ENCODE measurements at places on chromosomes 4 and X.

DNA sequence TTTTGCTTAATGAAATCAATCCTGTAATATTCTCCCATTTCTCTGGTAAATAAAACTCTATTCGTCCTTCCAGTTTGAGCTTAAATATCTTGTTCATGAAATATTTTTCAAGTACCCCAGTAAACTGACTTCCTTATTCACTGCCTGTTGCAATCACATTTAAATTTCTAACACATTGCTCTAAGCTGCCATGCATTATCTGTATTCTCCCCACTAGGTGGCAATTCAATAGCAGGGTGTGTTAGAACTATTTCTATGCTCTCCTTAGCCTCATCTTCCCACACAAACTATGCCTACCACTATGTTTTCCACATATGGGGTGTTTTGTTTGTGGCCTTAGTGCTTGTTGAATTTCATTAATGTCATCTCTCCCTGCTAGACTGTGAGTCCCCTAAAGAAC, 377.1 kb upstream of the HS3ST1 start:
- no peak for DNase-seq

- no peak for DNase-seq
Observed at GRCh38 chr4:177921715-177922114, 479.5 kb upstream of the AGA start.

- DNase-seq = no peak
Observed at GRCh38 chr4:150078579-150079080, 385 bp downstream of the DCLK2 start.

GRCh38 chrX:28586981-28587551, at the start of gene IL1RAPL1:
IL1RAPL1 (plus strand) TSS chrX:28587446.
- DNase-seq = no peak

GRCh38 chr4:9898596-9899305, 117.3 kb downstream of the DRD5 start:
- no peak for DNase-seq

- DNase-seq = no peak
Observed at GRCh38 chrX:110089656-110090403, 86.9 kb downstream of the TMEM164 start.

- DNase-seq = no peak
Observed at GRCh38 chr4:125447551-125448290, 133.0 kb downstream of the FAT4 start.

DNA sequence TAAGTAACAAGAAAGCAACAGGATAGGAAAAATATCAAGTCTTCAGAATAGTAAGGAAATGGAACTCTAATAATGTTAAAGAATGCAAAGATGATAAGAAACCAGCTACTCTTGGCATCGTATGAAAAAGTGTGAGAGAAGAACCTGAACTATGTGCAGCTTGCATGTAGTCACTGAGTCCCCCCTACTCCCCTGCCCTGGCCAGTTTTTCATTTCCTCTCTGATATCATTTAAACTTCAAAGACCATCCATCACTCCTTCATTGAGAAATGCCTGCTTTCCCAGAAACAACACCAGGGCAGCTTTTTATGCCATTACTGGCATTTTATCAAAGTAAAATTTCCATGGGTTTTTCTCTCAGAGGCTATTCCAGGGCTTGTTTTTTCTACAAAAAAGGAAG, 28.1 kb downstream of the INPP4B start:
- no peak for DNase-seq

- no peak for DNase-seq
Observed at GRCh38 chr4:137748616-137749015, 216.3 kb upstream of the PCDH18 start.

DNA sequence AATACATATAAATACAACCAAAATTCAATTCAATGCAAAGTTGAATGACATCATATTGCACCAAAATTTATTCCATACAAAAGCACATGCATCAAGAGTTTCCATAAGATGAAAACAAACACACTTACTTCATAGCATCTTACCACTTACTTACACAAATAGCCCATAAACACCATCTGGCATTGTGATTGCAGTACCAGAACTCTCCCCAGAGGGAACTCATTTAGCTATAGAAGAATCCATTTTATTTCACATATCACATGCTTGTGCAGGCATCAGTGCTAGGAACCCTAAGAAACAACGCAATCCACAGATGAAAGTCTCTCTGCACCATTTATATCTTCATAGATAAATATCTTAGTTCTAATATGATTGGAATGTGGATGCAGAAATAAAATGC, 77.9 kb downstream of the SLC7A11 start:
- DNase-seq = no peak

DNA sequence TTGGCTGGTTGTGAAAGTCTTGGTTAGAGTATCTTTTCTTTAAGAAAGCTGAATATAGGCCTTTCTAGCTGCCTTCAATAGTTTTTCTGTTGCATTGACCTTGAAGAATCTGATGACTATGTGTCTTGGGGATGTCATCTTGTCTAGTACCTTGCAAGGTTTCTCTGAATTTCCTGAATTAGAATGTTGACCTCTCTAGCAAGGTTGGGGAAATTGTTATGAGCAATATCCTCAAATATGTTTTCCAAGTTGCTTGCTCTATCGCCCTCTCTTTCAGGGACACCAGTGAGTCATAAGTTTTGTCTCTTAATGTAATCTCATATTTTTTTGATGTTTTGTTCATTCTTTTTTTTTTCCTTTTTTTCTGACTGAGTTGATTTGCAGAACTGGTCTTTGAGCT, 194.7 kb downstream of the RAB28 start:
- no peak for DNase-seq

DNA sequence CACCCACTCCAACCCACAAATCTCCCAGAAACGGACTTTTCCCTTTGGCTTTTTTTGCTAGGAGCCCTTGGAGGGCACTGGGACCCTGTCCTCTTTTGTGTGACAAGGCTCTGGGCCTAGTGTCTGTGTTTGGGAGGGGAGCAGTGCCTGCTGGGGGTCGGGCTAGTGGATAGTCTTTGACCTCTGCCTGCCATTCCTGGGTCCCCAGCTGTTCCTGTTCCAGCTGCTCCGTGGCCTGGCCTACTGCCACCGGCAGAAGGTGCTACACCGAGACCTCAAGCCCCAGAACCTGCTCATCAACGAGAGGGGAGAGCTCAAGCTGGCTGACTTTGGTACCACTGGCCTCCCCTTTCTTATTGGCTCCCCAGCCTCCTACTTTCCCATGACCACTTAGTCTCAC, 6.7 kb upstream of the USP11 start:
- no peak for DNase-seq

- no peak for DNase-seq
Observed at GRCh38 chr4:78057135-78057599, at the start of gene FRAS1. FRAS1 (plus strand) TSS chr4:78057323; CDS start chr4:78058010, 687 bp downstream.

GRCh38 chrX:105006103-105006502, 214.4 kb downstream of the TEX13A start:
- no peak for DNase-seq

- no peak for DNase-seq
Observed at GRCh38 chr4:141352909-141353525, 132.3 kb downstream of the ZNF330 start.

GRCh38 chrX:110657073-110657472, 138.5 kb downstream of the CHRDL1 start:
- no peak for DNase-seq

DNA sequence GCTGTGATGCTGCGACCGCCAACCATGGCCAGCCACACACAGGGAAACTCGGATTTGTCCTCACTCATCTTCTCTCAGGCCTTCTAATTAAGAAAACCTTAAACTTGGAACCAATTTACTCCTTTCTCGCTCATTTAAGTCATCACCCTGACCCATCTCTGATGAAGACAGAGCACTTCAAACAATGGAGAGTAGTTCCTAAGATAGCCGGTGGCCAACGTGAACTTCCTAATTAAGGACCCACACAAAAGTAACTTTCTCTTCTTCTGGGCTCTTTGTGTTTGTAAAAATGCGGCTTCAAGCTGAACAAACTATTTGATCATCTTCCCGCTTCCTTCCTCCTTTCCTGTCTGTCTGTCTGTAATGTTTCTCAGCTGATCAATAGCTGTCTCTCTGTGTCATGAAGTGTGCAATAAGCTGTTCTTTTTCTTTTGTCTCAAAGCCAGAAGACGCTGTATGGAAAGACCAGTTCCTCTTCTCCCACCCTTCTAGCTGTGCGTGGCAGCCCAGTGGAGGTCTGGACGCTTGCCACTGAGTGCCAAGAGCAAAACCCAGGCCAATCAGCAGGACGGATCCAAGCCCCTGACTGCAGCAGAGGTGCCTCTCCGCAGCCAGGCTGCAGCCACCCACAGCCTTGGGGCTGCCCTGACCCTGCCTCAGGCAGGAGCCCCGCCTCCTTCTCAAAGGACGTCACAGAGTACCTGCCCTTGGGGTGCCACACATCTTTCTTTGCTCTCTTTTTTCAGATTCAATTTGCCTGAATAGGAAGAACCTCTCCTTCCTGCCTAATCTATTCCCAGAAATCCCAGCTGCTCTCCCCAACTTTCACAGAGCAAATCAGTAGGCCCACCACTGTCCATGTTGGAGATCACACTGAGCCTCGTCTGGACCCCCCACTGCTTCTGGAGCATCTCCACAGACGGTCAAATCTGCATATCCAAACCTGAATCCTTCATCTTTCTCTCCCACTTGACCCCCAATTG, 59.3 kb downstream of the MAML3 start:
- DNase-seq = peak; percentile 59

DNA sequence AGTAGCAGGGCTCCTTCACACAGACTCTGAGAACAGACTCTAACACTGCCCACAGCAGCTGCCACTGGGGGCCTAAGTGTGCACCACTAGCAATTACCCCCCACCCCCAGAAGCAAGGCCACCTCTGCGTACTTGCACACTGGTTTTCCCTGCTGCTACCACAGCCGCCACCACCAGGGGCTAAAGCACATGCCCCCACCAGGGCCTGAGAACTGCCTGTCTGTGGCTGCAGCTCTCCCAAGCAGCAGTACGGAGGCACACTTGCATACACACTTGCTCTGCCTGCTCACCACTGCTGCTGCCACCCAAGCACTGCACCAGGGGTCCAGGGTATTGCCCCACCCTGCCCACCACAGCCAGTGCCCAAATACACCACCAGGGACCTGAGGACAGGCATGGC, 59.6 kb downstream of the SCML2 start:
- no peak for DNase-seq

DNA sequence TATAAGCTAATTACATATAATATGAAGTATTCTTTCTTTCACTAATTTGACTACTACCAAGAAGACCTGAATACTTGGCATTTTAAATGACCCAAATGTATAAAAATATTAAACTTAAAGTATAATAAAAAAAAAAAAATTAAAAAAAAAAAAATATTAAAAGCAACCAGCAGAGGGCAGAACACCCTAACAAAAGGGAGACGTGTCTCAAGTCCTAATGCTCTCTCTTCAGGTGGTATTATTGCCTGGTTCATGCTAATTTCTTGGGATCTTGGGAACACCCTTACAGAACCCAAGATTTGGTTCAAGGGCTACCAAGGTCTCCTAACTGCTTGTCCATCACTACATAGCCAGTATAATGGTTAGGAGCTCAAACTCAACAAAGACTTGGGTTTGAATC, 754.8 kb downstream of the RAB28 start:
- no peak for DNase-seq

DNA sequence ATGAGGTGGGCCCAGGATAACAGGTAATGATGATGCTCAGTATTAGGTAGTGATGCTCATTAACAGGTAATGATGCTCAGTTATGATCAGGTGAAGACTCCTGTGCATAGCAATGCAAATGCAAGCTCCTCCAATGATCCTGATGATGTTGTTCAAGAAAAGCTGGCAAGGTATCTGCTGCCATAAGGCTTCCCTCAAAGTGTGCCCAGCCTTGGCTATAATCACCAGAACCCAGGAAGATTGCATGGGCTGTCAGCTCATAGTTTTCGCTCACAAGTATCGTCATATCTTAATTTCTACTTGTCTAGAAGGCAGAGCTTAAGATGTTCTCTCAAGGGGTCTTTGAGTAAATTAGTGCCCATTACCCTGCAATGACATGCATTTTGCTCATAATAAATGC, 366.2 kb upstream of the CLNK start:
- DNase-seq = no peak

GRCh38 chr4:138957302-138957701, 58.3 kb upstream of the NOCT start:
- DNase-seq = no peak

DNA sequence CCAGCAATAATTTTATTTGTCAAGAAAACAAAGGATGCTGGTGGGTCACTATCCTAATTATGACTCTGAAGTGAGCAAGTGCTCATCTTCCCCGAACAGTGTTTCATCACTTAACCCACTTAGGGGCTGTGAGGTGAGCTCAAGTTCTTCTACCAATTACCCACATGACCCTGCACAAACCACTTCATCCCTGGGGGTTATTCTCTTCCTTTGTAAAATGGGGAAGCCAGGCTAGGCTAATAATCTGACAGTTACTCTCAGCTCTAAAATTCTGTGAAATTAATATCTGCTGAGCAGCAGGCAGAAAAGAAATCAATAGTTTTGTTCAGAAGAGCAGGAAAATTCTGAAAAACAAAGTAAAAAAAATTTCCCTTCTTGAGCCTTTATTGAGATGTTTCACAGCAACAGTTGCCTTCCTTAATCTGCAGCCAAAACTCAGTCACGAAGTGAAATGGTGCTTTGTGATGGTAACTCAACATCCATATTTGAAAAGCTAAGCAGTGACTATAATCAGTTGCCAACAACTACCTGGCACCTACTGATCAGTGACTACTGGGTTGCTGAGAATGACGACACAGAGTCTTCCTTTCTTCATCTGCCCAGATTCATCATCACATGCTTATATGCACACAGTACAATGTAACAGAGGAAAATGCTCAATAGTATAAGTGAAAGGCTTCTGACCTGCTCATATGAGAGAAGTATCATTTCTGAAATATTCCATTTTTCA, 24.1 kb downstream of the ATP8A1 start:
- no peak for DNase-seq

DNA sequence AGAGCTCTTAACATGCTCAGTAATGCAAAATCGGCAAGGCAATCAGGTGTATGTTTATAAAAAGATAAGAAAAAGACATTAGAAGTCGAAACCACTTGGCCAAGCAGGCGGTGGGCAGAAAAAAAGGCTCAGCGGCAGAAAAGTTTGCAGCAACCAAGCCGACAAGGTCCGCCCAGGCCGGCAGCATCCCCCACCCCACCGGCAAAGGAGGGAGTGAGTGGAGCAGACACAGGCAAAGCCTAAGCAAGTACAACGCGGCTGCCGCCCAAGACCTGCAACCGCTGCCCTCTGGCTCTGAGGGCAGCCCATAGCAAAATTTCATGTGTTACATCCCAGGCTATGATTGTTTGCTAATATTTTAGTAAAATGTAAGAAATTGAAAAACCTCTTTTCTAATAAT, 125.4 kb upstream of the ZCCHC13 start:
- DNase-seq = no peak

- DNase-seq = no peak
Observed at GRCh38 chr4:62394766-62395165, 1194.6 kb downstream of the ADGRL3 start.

GRCh38 chrX:54386314-54386713, 28.5 kb upstream of the WNK3 start:
- DNase-seq = no peak

Measured in thymus (tissue), 14 donors.